ENCODE measurements at places on chromosomes 7 and 10. TPM values are rescaled to one million over a fixed set of nuclear protein-coding genes. Genes with fewer than 3 reads are reported as not detected.

GRCh38 chr7:33185786-33186185 lies 56.4 kb downstream of the BBS9 start:
- no peak for DNase-seq

Gene RAB19
- total RNA-seq, result 14.9 TPM

- DNase-seq, result peak; percentile 41
Measured at GRCh38 chr10:103852189-103852711, 3.1 kb downstream of the SH3PXD2A start.

Gene STOX1
- 3.4 TPM for total RNA-seq

DNA sequence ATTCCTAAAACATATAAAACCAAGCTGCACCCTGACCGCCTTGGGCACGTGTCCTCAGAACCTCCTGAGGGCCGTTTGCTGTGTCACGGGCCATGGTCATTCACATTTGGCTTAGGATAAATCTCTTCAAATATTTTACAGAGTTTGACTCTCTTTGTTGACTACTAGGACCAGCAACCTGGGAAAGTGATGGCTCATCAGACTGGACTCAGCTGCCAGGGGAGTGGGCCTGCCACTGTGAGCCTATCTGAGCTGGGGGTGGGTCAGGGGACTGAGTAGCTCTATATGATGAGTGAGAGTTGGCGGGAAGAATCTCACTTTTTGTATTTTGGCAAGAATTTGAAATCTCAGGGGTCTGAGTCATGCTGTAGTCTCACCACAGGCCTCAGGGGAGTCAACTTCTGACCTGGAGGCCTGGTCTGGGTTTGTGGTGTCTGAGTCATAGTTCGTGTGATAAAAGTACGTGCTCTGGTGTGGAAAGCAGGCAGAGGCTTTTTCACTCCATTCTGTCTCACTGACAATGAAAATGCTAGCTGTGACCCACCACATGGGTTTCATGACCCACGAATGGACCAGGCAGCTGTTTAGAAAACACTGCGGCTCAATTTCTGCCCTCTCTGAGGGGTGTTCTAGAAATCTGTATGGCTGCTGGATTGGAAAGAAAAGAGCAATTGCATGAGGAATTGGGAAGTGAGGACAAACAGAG lies 4.2 kb upstream of the UPP1 start:
- DNase-seq, result peak; percentile 66

DNA sequence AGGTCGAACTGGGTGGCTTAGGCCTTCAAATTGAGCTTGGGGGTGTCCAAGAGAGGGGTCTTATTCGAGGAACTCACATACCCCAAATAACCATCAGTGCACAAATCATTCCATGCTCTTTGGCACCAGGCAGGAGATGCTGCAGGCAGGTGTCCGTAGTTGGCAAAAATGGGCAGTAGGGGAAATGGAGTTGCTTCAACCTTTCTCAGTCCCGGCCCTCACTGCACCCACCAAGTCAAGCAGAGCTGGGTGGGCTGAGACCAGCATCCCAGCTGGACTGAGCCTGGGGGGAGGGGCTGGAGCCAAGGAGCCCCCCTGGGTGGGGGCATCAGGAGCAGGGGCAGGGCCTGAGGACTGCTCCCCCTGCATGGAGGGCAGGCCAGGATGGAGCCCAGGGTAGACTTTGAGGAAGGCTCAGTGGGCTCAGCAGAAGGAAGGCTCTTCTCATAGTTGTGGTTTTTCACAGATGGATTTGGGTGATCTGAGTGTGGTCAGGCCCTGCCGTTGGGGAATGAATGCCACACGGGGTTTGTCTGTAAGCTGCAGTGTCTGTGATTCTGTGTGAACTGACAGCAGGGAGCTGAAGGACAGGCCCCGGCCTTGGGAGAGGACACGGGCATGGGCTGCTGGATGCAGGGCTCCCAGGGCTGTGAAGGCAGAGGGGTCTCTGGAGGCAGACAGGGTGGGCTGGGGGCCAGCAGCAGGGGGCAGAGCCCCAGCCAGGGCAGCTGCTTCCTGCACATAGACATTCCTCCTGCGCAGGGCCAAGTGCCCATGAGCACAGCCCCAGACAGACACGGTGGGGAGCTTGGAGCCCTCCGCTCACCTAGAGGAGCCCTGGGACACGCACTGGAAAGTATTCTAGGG lies 144.5 kb downstream of the ADCY1 start:
- DNase-seq, result no peak

DNA sequence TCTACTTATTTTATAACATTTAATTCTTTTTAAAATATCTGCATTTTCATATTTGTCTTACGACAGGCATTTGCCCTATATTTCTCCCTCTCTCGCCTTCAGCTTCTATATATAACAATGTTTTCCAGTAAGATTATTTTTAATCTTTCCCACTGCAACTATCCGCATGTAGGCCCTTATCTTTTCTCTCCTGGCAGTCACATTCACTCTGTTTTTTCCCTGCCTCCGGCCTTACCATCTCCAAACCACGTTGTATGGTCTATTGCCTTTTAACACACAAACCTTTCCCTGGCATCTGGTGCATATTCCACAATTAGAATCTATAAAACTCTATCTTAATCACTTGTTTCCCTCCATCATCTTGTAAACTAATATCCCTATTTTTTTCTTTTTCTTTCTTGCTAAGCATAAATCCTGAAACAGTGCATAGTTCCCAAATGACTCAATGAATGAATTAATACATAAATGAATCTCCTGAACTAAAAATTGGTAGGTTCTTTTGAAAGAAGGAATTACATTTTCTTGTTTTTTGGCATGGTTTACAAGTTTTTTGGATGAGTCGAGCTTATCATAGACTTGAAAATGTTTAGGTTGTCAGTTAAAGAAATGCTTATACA lies 173.2 kb downstream of the SEMA3A start:
- DNase-seq, result no peak

DNA sequence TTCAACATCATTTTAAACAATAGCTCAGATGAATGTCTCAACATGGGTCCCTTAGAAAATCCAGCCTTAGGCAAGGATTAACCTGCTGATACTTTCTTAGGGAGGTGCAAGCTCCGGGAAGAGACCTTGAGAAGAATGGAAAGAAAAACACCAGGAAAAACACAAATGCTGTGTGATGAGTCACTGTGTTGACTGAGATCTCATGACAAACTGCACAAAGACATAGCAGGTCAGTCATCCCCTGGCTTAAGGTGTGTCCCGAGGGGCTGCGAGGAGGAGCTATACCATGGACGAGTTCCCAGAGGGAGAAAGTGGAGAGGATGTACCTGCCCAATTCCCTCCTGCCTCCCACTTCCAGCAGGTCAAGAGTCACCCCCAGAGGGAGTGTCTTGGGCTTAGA lies 98.0 kb downstream of the TEX36 start:
- no peak for DNase-seq

DNA sequence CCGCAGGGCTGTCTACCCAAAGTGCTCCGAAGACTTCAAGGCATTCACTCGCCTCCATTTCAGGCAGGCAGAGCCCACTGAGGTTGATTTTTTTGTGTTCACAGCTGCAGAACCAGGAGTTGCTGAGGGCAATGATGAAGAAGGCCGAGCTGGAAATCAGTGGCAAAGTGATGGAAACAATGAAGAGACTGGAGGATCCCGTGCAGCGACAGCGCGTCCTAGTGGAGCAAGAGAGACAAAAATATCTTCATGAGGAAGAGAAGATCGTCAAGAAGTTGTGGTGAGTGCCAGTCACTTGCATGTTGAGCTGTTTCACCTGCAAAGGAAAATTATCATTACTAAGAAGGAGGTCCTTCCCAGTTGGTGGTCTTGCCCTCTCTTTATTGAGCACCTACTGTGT lies 210.5 kb downstream of the ARHGAP21 start:
- no peak for DNase-seq

- no peak for DNase-seq
Measured at GRCh38 chr10:114271779-114272167, 32.7 kb downstream of the VWA2 start.

- DNase-seq, result no peak
Measured at GRCh38 chr7:2473496-2474180, 2.6 kb downstream of the GRIFIN start.

GRCh38 chr10:50373821-50374501 lies 122.6 kb upstream of the ASAH2 start:
- DNase-seq, result no peak

- DNase-seq, result no peak
Measured at GRCh38 chr7:69739190-69739589, 140.9 kb downstream of the AUTS2 start.

DNA sequence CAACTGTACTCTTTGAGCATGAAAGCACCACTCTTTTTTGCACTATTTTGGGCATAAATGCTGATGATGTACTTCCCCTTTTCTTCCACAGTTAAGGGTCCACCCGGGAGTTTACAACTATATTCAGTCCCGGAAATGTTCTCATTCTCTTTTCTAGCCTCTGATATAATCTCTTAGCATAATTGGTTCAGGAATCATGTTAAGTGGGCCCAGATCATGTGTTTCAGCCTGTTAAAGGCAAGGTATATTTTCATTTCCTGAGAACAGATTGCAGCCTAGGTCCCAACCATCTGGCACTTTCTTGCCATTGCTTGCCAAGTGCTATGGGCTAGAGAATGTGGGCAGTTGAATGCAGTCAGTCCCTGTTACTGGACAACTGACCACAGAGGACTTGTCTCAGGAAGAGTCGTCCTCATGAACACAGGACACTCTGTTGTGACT lies 111.4 kb upstream of the GLCCI1 start:
- DNase-seq, result no peak

- DNase-seq, result no peak
Measured at GRCh38 chr10:22611425-22612115, 102.8 kb downstream of the PIP4K2A start.

- no peak for DNase-seq
Measured at GRCh38 chr7:82600531-82600930, 157.0 kb upstream of the CACNA2D1 start.

DNA sequence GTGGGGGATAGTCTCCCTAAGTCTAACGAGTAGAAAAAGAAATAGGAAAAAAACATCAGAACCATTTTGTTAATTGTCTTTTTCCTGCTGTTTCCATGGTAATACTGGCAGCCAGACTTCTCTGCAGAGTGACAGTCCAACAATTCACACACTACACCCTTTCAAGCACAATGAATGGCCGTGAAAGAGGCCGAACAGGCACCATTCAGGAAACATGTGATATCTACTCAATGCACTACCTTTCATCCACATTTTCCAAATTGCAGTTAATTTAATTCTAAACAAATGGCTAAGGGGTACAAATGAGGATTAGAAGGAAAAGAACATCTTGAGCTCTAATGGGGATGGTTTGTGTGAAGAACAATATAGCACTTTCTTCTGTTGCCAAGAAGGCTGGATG lies 358.5 kb upstream of the ANKRD30A start:
- no peak for DNase-seq

DNA sequence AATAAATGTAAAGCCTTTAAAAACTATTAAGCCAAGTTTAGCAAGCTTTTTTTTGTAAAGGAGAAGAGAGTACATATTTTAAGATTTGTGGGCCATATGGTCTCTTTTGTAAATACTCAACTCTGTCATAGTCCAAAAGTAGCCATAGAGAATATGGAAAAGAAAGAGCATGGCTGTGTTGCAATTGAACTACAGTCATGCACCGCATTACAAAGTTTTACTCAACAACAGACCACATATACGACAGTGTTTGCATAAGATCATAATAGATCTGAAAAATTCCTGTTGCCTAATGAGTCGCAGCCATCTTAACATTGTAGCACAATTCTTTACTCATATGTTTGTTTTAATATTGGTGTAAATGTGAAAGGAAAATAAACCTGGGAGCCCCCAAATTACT lies 440.8 kb downstream of the HTR7 start:
- no peak for DNase-seq

Gene GBX1
- total RNA-seq, result not detected

- peak; percentile 25 for DNase-seq
Measured at GRCh38 chr7:69429911-69430383, 168.3 kb upstream of the AUTS2 start.

- no peak for DNase-seq
Measured at GRCh38 chr7:100402241-100402640, 26.3 kb downstream of the ZCWPW1 start.

DNA sequence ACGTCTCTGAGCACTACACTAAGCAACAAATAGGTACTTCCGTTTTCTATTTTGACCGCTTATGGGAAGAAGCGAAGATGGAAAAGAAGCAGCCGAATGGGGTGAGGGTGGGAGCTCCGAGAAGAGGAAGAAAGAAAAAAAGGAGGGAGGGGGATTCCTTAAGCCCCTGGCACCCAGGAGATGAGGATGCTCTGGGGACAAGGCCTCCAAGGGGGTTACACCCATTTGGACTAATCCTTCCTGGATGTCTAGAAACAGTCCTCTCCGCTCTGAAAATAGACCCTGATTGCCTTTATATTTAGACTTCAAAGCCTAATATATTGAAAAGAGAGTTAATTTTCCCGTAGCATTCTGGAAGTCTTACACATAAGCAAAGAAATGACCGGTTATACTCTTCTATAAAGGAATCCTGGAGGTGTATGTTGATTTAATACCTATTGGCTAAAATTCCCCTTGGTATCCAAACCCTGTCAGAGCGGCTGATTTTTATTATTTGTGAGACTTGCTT lies 676 bp upstream of the HTR7 start:
- no peak for DNase-seq

DNA sequence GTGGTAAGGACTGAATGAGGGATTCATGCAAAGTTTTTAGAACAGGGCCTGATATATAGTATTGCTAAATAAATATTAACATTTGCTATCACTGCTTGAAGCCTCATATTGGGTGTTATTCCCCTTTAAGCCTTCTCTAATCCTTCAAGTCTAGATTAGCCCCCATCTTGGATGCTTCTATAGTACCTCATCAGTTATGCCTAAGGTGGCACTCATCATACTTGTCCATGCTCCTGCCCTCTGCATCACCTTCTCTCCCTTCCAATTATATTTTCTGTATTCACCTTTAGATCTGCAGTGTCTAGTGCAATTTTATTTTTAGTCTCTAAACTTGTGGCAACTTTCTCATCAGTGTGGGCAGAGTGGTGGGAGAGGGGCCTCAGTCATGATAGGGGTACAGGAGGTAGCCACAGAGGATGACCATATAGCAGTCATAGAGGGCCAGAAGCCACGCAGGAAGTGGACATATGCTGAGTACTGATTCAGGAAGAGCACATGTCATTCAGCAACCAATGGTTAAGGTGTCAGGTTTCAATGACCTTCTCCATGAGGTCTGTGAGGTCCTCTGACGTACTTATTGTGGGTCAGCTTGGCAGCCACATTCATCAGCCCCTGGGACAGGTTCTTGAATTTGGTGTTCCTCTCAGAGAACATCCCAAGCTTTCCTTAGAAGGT lies 2.5 kb downstream of the ENTPD1 start:
- DNase-seq, result no peak

Gene PTPRZ1
- 0.12 TPM for total RNA-seq

Gene SP8
- not detected for total RNA-seq
